Activated CD4-positive, alpha-beta memory T cell treated with anti-CD3 and anti-CD28 coated beads, Interleukin-2, amount 10 ng/mL, durations not matched to agents 7 days and 5 days (primary cell): ENCODE measurements at places on chromosomes 6 and 20. TPM values are rescaled to one million over a fixed set of nuclear protein-coding genes. Genes with fewer than 3 reads are reported as not detected.
A peak's percentile ranks its signal among the peaks of the same experiment; 100 is the strongest.

Gene HLA-DRB1
- 155 TPM for total RNA-seq

Gene BRD2
- total RNA-seq, result 290 TPM

Gene SRMS
- total RNA-seq, result not detected

Gene NOP56
- total RNA-seq, result 302 TPM

DNA sequence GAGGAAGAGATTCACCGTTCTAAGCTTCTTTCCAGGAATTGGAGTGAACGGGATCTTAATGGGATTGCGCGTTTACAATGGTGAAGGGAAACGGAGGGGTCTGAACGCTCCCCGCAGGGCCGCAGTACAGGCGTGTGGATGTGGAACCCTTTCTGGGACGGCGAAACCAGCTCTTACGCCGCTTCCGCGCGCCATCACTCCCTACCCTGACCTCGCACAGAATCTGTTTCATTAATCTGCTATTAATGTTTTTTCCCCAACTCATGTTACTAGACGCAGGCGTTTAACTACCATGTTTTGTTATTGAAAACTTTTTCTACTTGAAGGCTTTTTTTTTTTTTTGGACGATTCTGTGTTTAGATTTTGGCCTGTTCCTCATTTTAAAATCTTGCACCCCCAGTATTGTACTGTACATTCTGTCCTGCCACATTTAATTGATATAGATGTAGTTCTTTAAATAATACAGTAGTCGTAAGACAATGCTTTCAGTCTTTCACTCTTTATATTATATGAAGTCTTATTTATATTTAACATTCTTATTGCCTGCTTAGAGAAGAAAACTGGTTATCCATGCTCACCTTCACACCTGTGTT is 696 bp upstream of the SUPT3H start:
- DNase-seq, result no peak
- H3K27ac ChIP-seq, result peak overlapping the region; percentile 95
- H3K4me3 ChIP-seq, result peak overlapping the region; percentile 92
- no peaks in the 10 kb centered on the region for H3K36me3 ChIP-seq

DNA sequence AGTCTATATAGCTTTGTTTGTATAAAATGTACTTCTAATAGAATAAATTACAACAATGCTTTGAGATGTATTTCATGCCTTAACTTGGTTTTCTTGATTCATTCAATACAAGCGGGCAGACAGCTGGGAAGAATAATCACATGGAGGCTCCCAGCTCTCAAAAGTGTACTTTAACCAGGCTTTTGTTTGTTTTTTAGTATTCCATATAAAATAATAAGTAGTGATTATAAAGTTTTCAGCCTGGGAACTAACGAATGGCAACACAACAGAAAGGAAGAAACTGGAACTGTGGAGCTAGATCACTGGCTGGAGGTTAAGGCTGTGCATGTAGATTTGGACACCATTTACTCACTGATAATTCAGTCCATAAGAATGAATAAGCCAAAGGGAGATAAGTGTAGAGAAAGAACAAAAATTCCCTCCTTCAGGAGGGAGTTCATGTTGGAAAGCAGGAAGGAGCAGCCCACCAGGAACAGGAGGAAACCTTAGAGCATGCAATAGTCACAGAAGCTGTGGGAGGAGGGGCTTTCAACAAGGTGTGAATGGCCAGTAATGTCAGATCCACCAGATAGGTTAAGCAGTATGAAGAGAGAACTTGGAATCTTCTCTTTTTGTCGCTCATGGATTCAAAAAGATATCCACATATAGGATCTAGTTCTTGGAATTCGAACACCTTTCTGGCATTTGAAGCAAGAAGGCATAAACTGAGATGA is 41.2 kb upstream of the SLC35D3 start:
- DNase-seq, result no peak
- no peaks in the 10 kb centered on the region for H3K27me3 ChIP-seq
- no peak overlapping the region for H3K4me3 ChIP-seq
- H3K36me3 ChIP-seq, result peaks cover 18% of the 10 kb centered on the region
- H3K27ac ChIP-seq, result no peak overlapping the region

DNA sequence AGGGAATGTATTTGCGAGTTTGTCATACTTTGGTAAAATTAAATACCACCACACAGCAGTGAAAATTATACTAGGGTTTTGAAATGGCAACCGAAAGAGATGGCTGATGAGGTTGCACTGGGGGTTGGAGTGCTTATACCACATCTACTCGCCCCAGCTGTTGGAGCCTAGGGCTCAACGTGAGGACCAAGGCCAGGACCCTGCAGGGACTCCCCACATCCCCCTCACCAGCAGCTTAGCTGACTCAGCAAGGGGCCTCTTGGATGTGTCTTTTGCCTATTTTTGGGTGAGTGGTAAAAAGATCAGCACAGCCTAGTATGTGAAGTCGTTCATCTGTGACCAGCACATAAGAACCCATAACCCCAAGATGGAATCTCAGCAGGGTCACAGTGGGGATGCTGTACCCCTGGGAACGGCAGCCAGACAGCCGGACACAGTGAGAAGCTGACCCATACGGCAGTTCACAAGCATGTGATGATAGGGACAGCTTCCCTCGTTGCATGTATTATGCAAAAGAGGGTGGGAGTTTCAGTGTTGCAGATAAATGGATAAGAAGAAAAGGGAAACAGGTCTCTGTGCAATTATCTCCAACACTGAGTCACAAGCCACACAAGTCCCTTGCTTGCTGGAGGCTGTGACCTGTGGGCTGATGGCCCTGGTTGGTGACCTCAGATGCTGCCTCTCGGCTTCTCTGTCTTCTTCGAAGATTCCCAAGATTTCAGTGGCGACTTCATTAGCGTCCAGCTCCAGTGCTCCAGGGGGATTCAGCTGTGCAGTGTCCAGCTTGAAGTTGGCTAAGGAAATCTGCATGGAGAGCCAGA is 20.9 kb upstream of the SPO11 start:
- H3K36me3 ChIP-seq, result no peaks in the 10 kb centered on the region
- H3K27ac ChIP-seq, result no peak overlapping the region
- no peaks in the 10 kb centered on the region for H3K4me1 ChIP-seq
- no peak overlapping the region for H3K4me3 ChIP-seq
- H3K27me3 ChIP-seq, result peaks cover 4% of the 10 kb centered on the region

- H3K27ac ChIP-seq, result no peak overlapping the region
- no peaks in the 10 kb centered on the region for H3K27me3 ChIP-seq
- H3K4me3 ChIP-seq, result no peak overlapping the region
- no peaks in the 10 kb centered on the region for H3K4me1 ChIP-seq
These were observed 315.7 kb upstream of the EPHA7 start for GRCh38 chr6:93735099-93735498.

DNA sequence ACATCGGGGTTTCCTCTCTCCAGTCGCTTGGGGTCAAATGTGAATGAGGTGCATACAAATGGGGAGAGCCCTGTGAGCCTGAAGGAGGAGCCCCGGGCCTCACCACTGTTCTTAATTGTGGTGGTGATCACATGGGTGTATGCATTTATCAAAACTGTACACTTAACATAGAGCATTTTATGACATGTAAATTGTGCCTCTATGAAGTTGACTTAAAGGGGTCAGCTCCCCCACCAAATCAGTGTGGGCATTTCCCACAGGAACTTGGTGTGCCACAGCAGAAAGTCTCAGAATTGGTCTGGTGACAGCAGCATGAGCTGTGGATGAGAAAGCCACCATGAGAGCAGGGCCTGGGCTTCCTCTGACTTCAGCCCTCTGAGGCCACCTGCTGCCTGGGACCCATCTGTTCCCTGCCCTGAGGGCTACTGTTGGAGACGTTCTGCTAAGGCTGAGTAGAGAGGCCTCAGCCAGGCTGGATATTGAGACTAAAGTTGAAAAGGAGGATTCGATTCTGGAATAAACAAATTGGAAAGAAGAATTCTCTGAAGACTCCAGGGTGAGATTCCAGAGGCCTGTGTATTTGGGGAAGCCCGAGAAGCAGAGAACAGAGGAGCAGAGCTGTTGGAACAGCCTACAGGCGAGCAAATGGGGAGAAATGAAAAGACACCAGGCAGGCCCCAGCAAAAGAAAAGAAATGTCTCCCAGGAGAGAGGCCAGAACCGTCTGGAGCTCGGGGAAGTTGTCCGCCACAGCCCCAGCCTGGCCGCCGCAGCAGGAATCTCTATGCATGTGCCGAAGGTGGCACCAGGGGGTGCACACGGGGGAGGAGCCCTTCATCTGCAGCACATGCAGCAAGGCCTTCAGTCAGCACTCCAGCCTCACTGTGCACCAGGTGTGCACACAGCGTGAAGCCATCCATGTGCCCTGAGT is 37.6 kb upstream of the XRN2 start:
- no peak overlapping the region for H3K4me3 ChIP-seq
- H3K36me3 ChIP-seq, result no peaks in the 10 kb centered on the region
- H3K27me3 ChIP-seq, result peaks cover 7% of the 10 kb centered on the region

- no peak for DNase-seq
- H3K4me1 ChIP-seq, result no peaks in the 10 kb centered on the region
- H3K36me3 ChIP-seq, result no peaks in the 10 kb centered on the region
- no peak overlapping the region for H3K27ac ChIP-seq
These were observed 179.5 kb downstream of the SYNDIG1 start for GRCh38 chr20:24648919-24649318.
